ENCODE measurements at places on chromosomes 1 and 21.

DNA sequence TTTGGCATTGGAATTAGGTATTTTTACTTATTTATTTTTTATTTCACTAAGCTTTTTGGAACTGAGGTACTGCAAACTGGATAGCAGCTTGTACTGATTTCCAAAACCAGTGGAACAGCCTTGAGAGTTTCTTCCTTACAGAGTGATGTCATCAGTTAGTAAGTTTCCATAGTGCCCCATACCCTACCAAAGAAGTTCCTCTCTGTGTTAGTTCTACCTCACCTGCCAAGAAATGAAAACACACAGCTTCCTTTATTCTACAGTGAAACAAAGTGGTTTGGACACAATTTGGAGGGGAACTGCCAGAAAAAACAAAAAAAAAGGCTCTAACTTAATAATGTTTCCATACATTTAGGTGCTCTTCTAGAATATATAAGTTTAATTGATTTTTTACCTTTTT is 430.9 kb upstream of the ADGRL2 start:
- DNase-seq, result no peak

DNA sequence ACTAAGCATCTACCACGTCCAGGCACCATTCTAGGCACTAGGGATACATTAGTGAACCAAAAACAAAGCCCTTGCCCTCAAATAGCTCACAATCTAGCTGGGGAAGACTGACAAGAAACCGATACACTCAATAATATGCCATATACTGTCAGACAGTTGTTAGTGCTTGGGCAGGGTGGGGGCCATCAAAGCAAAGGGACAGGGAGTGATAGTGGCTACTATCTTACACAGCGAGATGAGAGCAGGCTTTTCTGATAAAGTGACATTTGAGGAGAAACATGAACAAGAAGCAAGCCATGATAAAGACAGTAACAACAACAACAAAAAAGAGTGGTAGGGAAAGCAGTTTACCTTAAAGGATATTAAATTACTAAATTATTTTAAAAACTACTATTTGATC is 41.1 kb downstream of the ERO1B start:
- no peak for DNase-seq

DNA sequence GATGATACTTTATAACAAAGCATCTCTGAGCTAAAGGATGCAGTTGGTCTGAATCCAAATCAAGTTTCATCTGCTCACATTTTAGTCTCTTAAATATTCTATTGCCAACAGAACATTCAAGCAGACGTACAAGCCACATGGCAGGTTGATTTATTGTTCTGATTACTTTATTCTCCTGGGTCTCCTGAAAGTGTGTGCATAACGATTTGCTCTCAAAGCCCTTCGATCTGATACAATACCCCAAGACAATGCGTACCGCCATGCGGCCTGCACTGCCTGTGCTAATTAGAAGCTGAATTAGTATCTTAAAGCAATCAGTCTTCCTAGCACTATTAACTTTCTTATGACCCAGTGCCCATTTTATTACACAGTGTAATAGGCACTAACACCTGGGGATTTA is 56.9 kb downstream of the FHAD1 start:
- no peak for DNase-seq

DNA sequence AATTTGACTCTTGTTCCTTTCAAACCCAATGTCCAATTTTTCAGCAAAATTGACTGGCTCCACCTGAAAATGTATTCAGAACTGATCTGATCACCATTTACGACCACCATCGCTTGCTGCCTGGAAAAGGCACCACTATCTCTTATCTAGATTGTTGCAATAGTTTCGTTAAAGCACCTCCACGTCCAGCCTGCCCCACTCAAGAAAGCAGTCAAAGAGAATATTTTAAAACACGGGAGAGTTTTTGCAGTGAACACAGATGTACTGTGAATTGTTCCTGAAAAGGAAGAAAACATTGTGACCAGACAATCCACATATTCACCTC is 4.0 kb upstream of the OR11L1 start:
- DNase-seq, result no peak

GRCh38 chr1:43327549-43328292 is 9.9 kb upstream of the MPL start:
- no peak for DNase-seq

- peak; percentile 58 for DNase-seq
These were observed 35.7 kb downstream of the PALMD start for GRCh38 chr1:99681583-99681982.

DNA sequence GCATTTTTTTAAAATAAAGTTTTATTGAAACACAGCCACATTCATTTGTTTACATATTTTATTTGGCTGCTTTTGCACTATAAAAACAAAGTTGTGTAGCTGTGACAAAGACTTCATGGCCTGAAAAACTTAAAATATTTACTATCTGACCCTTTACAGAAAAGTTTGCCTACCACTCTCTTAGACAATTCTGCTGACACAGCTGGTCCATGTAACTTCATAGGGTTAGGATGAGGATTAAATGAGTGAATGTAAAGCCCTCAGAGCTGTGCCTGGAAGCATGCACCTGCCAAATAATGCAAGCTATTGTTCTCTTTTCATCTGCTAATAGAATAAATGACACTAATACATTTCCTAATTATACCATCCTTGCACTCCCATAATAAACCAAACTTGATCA is 67.7 kb downstream of the FCRL5 start:
- DNase-seq, result no peak

- peak; percentile 77 for DNase-seq
These were observed 41.6 kb upstream of the AGL start for GRCh38 chr1:99808391-99809115.

- peak; percentile 53 for DNase-seq
These were observed 52.0 kb downstream of the SLC9A1 start for GRCh38 chr1:27102707-27103468.

DNA sequence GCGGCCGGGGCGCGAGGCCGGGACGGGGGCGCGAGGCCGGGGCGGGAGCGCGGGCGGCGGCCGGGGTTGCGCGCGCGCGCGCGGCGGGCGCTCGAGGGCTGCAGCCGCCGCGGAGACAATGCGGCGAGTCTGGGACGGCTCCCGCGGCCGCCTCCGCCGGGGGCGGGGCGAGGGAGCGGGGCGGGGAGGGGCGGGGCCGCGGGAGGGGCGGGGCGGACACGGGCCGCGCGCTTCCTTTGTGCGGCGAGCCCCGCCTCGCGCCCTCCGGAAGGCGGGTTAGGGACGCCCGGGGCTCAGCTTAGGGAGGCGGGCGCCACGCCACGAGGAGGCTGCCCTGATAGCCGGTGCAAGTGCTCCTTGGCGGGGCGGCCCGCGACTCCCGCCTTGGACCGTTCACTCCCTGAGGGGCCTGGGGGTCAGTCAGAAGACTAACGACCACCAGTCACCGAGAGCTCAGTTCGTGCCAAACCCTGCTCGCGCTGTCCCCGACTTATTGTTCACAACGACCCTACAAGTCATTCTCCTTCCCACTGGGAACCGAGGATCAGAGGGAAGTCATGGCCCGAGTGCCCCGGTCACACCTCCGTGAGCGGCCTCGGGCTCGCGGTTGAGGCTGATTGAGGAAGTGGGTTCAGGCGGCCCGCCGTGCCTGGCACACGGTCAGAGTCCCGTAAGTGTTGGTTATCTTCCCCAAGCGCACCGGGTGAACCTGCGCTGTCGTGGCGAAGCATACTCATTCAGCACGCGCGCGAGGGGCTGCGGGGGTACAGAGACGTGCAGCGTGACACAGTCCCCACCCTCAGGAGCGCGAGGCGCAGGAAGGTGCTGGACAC is 29.1 kb upstream of the A3GALT2 start:
- peak; percentile 71 for DNase-seq

DNA sequence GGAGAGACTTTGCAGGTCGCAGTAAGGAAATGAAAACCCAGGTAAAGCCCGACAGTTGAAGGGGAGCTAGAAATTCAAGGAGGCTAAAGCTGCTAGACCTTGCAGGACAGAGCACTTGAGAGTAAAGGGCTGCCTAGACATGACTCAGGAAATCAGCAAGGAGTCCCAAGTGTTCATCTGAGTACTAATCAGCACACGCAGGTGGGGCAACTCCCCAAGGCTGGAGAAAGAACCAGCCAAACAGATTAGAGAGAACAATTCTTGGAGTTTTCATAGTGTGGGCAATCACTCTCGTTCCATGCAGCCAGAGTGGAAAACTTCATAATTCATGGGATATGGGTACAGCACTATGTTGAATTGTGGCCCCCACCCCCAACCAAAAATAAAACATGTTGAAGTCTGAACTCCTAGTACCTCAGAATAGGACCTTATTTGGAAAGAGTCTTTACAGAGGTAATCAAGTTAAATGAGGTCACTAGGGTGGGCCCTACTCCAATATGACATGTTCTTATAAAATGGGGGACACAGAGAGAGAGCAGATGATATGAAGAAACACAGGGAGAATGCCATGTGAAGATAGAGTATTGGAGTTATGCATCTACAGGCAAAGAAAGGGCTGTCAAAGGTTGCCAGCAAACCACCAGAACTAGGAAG is 28.0 kb downstream of the SYDE2 start:
- DNase-seq, result no peak

DNA sequence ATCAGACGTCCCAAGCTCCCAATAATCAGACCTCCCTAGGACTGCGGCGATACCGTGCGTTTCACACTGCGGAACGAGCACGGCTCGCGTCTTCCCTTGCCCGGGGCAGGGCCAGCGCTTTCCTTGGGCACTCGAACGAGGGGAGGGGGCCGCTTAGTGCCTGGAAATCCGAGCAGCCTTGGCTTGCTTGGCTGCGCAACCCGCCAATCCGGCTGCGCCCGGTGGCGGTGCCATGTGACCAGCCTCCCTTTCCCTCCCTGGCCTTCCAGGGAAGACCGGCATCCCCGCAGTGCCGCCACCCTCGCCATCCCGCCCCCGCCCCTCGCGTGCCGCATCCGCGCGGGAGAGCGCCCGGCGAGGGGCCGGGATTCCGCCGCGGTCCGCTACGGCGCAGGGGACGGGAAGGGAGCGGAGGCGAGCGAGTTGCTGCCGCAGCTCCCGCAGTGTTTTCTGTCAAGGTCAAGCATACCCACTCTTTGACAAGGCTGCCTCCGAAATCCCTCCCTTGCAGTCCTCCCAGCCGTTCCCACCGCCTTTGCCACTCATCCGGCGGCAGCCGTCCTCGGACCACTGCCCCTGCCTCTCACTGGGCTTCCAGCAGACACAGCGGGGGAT is 8.3 kb upstream of the RNF19B start:
- DNase-seq, result no peak

GRCh38 chr1:67489643-67490042 is 59.4 kb upstream of the SERBP1 start:
- no peak for DNase-seq

GRCh38 chr1:75327395-75327794 is 193.2 kb downstream of the LHX8 start:
- no peak for DNase-seq

- DNase-seq, result no peak
These were observed 8.3 kb downstream of the SHISA4 start for GRCh38 chr1:201896951-201897391.

DNA sequence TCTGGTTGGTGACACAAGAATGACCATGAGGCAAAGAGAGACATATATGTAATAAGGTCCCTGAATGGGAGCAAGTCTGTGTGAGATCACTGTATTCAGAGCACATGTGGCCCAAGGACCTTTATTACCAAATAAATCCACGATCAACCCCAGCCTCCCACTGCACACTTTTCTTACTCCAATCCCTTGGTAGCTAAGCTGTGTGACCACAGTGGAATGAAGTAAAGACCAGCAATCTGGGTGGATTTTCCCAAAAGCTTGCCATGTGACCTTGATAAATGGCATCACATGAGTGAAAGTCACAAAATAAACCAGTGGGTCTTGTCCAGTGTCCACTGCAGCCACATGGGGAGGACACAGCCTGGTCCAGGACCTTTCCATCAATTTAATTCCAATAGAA is 36.7 kb upstream of the TLR5 start:
- no peak for DNase-seq

DNA sequence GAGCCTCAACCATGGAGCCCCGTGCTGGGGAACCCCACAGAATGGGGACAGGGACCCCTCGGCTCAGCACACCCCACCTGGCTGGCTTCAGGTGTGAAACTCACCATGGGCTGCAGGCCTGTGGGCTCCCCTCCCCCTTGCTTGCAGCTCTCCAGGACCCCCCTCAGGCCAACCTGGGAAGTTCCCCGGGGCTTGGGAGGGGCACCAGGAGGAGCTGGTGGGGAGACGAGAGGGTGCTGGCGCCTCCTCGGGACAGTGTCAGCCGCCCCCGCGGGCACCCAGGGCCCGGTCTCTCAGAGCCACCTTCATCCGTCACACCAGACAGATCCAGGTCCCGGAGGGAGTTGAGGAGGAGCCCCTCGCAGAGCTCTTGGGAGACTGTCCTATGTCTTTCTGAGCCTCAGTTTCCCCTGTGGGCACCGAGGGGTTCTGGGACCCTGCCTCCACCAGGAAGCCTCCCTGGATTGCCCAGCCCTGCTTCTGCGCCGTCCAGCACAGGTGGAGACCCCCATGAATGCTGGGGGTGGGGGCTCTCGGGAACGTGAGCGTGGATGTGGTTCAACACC is 657 bp upstream of the TNFRSF18 start:
- no peak for DNase-seq

DNA sequence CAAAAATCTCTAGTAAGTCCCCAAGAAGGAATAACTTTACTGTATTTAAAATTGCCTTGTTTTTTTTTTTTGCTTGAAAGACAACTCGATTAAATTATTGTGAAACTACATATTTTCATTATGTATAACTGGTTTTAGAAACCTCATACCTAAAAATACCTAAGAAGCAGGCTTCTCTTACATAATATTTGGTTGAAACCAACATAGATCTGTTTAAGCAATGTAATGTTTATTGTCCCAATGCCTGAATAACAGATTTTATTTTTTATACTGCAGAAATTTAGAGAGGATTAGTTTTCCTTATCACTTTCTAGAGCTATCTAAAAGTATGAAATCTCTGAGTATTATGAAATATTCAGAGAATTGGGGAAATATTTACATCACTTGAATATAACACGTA is 78.5 kb upstream of the CHRM3 start:
- no peak for DNase-seq

- DNase-seq, result no peak
These were observed 55.7 kb upstream of the KCNE2 start for GRCh38 chr21:34307991-34308532.

DNA sequence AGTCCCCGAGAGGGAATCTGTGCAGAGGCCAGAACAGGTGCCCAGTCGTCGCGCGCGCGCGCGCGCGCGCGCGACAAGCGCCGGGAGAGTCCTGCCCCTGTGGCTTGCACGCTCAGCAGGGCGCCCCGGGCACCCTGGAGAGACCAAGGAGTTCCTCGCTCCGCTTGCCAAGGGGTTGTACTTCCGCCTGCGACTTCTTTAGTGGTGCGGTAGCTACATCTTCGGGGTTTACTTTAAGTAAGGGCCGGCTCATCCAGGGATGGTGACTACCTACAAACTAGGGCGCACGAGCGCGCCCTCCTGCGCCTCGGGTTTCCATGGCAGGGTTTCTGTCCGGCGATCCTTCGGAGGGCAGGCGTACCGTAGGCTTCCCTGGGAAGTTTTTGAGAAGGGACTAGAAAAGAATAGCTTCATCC is 1.4 kb downstream of the LHX4 start:
- peak; percentile 64 for DNase-seq

- DNase-seq, result no peak
These were observed 30.6 kb downstream of the DNTTIP2 start for GRCh38 chr1:93848350-93848883.

DNA sequence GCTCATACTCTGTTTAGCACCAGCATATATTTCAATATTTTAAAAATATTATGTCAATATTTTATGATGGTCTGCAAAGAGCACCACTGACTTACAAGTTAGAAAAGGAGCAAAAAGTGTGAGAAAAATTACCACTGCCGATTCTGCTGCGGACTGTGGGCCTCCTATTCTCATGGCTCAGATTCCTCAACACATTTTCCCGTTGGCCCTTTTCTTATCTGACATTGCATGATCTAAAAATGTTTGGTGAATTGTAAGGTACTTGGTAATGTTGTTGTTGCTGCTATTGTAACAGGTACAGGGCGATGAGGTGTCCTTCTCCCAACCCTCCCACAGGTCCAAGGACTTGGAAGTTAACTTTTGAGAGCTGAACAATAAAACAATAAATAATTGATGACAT is 737 bp downstream of the C1orf162 start:
- DNase-seq, result no peak

Measured in NCI-H460 (cell line).